ENCODE measurements at places on chromosomes 5 and 9. TPM values are rescaled to one million over a fixed set of nuclear protein-coding genes. Genes with fewer than 3 reads are reported as not detected.

The STPG3 gene
- 0.66 TPM for total RNA-seq

The LOX gene
- 66.2 TPM for total RNA-seq

The IGIP gene
- 11.9 TPM for total RNA-seq

The GLRA1 gene
- not detected for total RNA-seq

The IER5L gene
- total RNA-seq = 118 TPM
